Ovary (tissue), 10 donors: ENCODE measurements at places on chromosomes 11 and 22. TPM values are rescaled to one million over a fixed set of nuclear protein-coding genes. Genes with fewer than 3 reads are reported as not detected.

- DNase-seq = no peak
Measured at GRCh38 chr11:69295995-69296889, 2.3 kb downstream of the MYEOV start.

DNA sequence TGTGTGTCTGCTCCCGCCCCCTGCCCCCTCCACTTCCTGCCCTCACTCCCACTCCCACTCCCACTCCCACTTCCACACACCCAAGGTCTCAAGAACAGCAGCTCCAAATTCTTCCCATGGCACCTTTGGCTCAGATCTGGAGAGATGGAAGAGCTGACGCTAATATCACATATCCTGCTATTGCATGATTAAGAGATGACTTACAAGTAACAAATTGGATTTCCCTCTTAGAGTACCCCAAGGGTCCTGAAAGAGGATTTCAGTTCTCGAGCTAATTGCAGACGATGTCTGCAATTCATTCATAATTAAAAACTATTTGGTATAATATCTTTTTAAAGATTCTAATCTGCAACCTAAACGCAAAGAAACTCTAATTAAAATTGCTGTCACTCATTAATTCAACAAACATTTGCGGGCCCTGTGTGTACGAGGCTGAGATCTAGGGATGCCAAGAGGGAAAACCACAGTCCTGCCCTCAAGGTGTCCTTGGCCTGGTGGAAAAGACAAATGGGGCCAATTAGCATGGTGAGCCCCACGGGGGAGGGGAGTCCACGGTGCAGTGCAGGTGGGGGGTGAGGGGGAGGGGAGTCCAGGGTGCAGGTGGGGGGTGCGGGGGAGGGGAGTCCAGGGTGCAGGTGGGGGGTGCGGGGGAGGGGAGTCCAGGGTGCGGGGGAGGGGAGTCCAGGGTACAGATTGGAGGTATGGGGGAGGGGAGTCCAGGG, 50.3 kb downstream of the CELSR1 start:
- no peak for DNase-seq

DNA sequence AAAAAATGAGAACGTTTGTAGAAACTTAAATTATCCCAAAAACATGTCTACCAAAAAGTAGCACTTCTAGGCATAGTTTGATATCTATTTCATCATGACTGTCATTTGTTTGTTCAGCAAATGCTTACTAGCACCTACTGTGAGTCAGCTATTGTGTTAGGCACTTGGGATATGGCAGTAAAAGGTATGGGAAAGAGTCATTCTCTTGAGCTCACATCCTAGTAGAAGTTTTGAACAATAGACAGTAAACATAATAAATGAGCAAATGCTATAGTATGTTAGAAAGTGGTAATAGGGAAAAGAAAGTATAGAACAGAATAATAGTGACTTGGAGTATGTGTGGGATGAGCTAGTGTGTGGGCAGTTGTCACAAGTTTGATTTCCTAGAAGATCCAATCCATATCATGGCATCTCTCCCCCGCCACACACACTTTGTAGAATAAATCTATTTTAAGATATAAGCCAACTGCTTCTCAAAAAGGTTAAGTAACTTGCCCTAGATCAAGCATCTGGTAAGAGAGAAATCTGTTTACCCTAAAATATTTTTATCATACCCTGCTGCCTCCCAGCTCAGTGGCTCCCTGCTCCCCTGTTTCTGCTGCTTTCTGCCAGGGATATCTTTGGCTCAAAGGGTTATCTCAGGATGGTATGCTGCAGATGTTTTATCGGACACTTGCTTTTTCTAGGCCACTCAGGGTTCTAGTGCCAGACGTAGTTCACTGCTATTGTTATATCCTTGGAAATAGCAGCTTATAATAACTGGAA, 129.7 kb downstream of the NCAM1 start:
- DNase-seq = no peak

- DNase-seq = peak; percentile 27
Measured at GRCh38 chr11:1077033-1077416, 2.4 kb downstream of the MUC2 start.

GRCh38 chr11:118672846-118673245, 6.6 kb downstream of the TREH start:
- DNase-seq = no peak

DNA sequence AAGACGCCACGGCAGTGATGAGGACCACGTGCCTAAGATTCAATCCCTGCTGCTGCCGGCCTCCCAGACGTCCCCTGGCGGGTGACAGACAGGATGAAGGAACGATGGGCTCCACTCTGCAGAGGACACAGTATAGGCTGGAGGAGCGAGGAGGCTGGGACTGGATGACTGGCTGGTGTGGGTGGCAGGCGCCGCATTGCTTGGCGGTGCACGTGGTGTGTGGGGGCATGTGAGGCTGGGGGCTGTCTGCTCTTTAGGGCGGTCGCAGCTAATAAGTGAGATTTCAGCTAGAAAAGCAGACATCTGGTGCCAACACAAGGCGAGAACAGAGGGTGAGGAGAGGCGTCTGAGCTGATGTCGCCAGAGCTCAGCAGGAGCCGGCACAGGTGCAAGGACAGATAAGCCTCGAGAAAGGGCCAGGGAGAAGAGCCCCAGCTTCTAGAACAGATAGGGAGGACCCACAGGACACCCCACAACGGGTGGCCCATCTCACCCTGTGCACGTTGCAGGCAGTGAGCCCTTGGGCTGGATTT, 33.2 kb downstream of the TSPAN4 start:
- no peak for DNase-seq

DNA sequence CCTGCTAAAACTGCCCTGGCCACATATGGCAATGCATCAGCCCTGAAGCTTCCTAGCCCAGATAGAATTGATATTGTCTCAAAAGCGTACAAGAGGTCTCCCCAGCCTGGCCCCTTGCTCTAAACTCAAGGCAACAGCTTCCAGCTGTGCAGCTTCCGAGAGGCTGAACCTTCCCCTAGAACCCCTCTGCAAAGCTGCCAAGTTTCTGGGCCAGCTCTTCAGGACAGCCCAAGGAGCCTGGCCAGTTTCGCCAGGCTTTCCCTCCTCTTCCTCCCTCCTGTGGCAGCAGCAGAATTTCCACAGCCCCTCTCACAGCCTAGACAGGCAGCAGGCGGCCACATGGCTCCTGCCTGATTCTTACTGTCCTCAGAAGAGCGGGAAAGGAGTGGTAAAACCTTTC, 34.5 kb downstream of the NUMA1 start:
- peak; percentile 43 for DNase-seq

Gene ACTN3
- total RNA-seq = 0.26 TPM

Gene MS4A15
- total RNA-seq = not detected

Gene ZBED4
- total RNA-seq = 8.5 TPM
